ENCODE measurements at places on chromosomes 1 and 21. TPM values are rescaled to one million over a fixed set of nuclear protein-coding genes. Genes with fewer than 3 reads are reported as not detected.
A peak's percentile ranks its signal among the peaks of the same experiment; 100 is the strongest.

- no peak for DNase-seq
Observed at GRCh38 chr21:29092102-29092959, 18.9 kb upstream of the CCT8 start.

- DNase-seq: no peak
Observed at GRCh38 chr1:109516872-109517271, 7.3 kb upstream of the AMIGO1 start.

EEIG2 gene
- 29.9 TPM for total RNA-seq

- peak; percentile 42 for DNase-seq
Observed at GRCh38 chr1:239896980-239897379, 194.7 kb upstream of the FMN2 start.

DNA sequence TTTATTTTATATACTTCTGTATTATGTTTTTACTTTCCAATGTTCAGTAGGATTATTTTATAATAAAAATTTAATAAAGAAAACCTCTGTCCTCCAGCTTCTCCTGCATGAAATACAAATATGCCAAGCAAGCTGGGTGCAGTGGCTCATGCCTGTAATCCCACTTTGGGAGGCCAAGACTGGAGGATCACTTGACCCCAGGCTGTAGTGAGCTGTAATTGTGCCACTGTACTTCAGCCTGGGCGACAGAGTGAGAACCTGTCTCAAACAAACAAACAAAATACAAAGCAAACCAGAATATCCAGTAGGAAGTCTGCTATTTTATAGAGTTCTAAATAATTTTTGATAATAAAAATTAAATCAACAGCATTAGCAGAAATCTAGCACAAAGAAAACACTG, 168.8 kb downstream of the EIF4G3 start:
- no peak for DNase-seq

DNA sequence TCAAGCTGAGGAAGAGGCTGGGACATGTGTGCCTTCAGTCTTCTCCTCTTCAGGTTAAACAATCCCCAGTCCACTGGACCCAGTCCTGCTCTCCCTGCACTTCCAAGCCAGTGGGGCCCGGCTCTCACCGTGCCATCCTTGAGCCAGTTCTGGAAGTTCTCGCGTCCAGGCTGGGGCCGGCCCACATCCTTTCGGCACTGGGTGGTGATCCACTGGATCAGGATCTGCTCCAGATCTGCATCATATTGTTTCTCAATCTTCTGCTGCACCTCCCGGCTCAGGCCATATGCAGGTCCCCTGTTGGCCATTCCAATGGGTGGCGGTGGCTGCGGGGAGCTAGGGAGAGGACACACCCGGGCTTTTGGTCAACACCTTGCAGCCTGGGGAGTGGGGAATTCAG, 5.1 kb downstream of the TAGLN2 start:
- DNase-seq: no peak

PCAT6 gene
- not detected for total RNA-seq

DNA sequence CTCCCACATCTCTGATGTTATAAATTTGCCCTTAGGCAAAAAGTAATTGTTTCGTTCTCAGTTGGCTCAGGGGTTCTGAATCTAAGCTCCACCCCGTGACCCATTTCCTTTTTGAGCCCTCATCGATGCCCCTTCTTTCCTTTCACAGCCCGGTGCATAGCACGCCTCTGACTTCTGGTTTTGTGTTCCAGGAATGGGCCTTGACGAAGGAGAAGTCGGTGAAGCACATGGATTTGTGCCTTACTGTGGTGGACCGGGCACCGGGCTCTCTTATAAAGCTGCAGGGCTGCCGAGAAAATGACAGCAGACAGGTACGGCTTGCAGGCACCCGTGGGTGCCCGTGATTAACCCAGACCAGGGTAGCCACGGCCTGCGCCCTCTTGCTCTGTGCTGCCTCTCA, 151.9 kb downstream of the PGBD5 start:
- DNase-seq: no peak

SELE gene
- total RNA-seq: 3.6 TPM

- no peak for DNase-seq
Observed at GRCh38 chr1:25914074-25914995, 8.1 kb upstream of the STMN1 start.

- DNase-seq: no peak
Observed at GRCh38 chr1:22808186-22808675, 97.6 kb downstream of the EPHB2 start.

OPN3 gene
- total RNA-seq: 21.2 TPM

- no peak for DNase-seq
Observed at GRCh38 chr1:18008081-18008480, 99.5 kb upstream of the IGSF21 start.

GRCh38 chr1:167763525-167764220, 41.9 kb downstream of the MPZL1 start:
- DNase-seq: no peak

- no peak for DNase-seq
Observed at GRCh38 chr1:178133239-178133989, 39.5 kb downstream of the RASAL2 start.

- DNase-seq: no peak
Observed at GRCh38 chr1:180981596-180982387, 40.9 kb downstream of the STX6 start.

GRCh38 chr1:221405146-221405545, 336.7 kb downstream of the DUSP10 start:
- no peak for DNase-seq

DNA sequence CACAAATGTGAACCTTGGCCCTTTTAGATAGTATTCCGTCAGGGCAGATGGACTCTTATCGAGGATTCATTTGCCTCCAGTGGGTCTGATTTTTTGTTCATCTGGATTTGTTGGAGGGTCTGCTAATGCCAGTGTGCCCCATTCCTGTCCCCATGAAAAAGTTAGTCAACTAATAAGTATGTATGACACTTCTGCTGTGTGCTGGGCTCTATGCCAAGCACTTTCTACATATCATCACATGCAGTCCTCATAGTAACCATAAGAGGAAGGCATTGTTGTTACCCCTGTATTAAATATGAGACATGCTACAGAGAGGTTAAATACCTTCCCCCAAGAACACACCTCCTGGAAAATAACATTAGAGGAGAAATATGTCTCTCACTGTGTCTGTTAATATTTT, 46.6 kb upstream of the MAB21L3 start:
- DNase-seq: no peak

LINGO4 gene
- total RNA-seq: 0.96 TPM

GRCh38 chr1:234599617-234600417, 10.2 kb downstream of the IRF2BP2 start:
- peak; percentile 93 for DNase-seq

LCA5L gene
- 19.7 TPM for total RNA-seq

- peak; percentile 29 for DNase-seq
Observed at GRCh38 chr1:218330043-218330623, 15.0 kb upstream of the TGFB2 start.

GJC2 gene
- total RNA-seq: 1.9 TPM

GRCh38 chr1:216937491-216937890, 214.3 kb upstream of the ESRRG start:
- no peak for DNase-seq

TTC34 gene
- total RNA-seq: under 0.01 TPM

DNA sequence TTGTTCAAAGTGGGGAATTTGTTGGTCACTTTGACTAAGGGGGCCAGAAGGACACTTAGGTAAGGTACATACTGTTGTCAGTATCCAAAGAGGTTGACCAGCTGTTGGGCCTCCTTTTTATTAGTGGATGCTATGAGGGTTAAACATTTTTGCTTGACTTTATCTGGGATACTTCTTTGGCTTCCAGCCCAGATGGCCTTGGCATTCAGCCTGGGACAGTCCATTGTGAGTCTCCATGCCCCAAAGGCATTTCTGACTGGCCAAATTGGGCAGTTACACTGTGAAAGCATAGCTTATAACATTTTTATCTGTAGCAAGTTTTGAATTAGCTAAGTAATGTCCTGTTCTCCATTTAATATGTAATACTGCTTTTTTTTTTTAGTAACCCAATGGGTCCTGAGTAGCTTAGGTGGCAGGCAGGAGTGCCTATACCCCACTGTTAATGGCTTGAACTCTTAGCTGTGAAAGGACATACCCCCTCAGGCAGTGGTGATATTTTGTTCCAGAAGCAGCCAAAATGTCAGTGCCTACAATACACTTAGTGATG, 35.4 kb upstream of the CD1D start:
- DNase-seq: peak; percentile 78

DNA sequence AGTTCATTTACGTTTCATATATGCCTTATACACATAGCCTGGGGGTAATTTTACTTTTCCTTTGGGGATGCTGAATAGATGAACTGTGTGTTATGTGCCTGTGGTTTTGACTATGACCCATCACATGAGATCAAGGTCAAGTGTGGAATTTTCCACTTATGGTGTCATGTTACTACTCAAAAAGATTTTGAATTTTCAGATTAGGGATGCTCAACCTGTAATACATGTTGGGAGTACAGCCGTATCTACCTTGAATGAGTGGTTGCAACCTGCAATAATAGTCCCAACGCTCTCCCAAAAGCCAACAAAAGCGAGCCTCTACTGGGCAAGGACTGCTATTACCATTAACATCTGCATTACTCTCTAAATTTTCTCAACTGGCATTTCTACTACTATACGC, 68.5 kb upstream of the SDC3 start:
- DNase-seq: no peak

GRCh38 chr1:39499668-39500067, 8.2 kb downstream of the BMP8A start:
- DNase-seq: no peak

- no peak for DNase-seq
Observed at GRCh38 chr21:39616211-39616772, 3.6 kb downstream of the B3GALT5 start.

BCAN gene
- total RNA-seq: 9.1 TPM

FAAH gene
- 0.72 TPM for total RNA-seq

DNA sequence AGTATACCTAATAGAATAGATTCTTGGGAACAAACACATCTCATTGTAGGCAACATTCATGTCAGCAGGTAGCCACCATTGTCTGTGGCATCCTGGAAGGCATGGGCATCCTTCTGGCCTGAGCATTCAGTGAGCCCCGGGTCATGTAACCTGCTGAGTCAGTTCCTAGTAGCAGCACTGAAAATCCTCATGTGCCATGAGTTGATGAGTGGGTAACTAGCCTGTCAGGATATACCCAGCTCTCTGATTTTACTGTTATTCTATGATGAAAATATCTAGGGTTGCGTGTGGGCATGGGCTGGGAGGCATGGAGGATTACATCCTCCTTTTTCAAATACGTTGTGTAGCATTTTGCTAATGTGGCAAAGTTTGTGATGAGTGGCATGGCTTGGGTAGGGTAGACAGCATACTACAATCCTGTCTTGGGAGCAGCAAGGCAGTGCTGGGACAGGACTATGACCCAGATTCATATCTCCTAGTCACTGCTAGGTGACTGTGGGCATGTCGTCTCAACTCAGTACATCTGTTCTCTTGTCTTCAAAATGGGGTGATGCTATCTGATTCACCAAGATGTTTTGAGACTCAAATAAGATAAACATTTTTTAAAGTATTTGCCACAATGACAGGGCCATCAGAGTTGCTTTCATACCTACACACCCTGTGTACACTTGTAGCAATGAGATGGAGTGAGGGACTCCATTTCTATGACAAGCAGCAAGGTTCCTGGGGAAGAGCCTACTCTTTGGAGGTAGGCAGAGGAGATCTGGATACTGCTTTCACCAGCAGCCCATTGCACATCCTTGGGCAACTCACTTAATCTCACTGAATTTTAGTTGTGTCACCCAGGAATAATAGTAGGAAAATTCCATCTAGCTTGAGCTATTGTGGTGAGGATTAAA, 62.5 kb downstream of the CD58 start:
- no peak for DNase-seq

TIPRL gene
- 46.0 TPM for total RNA-seq

TNFSF4 gene
- 7.2 TPM for total RNA-seq

VCAM1 gene
- total RNA-seq: 37.6 TPM

DNA sequence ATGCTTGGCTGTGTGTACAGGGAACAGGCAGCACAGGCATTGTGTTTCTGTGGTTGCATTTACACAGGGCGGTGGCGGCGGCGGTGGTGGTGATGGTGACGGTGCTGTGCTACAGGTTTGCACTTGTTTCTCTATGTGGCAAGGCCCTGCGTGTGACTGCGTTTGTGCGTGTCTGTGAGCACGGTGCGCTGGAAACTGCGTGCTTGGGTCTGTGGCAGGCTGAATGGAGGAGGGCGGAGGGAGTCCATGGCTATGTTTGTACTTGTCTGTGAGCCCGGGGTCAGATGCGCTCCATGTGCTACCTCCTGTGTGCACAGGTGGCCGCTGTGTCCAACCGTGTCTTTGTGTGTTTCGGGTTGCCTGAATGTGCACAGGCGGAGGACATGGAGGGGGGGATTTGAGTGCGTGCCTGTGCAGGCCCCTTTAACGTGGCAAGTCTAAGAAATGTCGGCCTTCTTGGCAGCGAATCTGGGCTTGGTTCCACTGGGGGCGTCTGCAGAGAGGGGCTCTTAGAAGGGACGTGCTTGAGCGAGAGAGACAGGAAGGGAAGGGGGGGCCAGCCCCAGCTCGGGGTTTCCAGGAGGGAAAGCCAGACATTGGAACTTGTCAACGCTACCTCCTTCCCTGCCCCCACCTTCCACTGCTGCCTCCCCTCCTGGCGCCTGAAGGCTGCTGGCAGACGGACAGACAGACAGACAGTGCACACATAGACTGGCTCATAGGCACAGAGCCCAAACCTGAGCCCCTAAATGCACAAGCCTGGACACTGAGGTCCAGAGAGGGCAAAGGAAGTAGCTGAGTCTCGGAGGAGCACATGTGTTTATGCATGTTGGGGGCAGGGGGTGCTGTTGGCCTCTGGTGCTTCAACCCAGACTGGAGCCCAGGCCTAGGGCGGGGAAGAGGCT, 32.7 kb upstream of the WASF2 start:
- peak; percentile 93 for DNase-seq

OR1C1 gene
- total RNA-seq: 9.9 TPM

LENEP gene
- not detected for total RNA-seq

CD2 gene
- total RNA-seq: not detected

DNA sequence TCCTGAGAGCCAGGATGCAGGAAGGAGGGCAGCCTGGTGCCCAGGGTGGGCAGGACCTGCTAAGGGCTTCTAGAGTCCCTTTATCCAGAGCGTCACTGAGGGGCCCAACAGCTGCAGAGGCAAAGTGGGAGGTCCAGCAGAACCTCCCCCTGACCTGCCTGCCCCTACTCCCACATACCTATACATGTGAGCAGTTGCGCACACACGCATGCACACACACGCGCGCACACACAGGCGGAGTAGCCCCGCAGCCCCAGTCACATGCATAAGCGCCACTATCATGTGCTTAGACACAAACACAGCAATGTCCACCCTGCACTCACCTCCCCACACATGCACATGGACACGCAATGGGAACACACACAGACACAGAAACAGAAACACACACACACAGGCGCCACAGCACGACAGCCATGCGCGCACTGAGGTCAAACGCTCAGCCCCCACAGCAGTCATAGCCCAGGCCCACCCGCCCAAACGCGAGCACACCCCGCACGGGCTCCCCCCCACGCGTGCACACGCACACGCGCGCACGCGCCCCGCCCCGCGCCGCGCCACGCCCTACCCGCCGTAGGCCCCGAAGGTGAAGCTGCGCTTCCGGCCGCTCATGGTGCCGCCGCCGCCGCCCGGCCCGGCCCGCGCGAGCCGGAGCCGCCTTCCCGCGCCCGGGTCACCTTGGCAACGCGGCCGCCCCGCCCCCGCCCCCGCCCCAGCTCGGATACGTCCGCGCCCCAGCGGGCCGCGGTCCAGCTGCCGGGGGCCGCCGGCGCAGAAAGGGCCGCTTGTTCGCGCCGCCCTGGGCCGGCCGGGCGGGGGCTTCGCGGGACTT, 17.7 kb downstream of the RAP1GAP start:
- DNase-seq: peak; percentile 45
